CD4-positive, alpha-beta T cell treated with Interferon gamma for 1 hour (primary cell): ENCODE measurements at places on chromosomes 13 and 19.

- no peak for DNase-seq
Measured at GRCh38 chr19:4183967-4184717, 1.7 kb downstream of the ANKRD24 start.

DNA sequence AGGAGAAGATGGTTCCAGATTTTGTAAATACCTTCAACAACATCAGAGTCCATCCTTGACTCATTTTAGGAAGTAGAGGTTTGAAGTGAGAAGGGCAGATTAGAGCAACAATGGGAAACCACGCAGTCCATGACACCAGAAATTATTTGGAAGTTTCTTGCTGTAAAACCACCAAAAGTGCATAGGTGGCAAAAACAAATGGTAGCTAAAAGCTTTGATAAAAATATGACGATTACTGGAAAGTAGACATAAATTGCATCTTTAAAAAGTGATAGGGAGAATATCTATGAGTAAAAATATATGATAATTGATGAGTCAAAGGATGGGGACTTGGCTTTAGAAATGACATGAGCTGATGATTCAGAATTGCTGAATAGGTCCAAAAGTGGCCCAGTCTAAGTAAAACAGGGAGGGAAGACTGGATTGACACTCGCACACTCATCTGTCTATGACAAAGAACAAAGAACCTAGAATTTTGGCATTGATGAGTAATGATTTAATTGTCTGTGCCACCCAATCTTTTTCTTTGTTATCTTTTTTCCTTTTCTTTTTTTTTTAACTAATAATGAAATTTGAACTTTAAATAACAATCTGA lies 472.2 kb downstream of the MYO16 start:
- DNase-seq, result no peak

DNA sequence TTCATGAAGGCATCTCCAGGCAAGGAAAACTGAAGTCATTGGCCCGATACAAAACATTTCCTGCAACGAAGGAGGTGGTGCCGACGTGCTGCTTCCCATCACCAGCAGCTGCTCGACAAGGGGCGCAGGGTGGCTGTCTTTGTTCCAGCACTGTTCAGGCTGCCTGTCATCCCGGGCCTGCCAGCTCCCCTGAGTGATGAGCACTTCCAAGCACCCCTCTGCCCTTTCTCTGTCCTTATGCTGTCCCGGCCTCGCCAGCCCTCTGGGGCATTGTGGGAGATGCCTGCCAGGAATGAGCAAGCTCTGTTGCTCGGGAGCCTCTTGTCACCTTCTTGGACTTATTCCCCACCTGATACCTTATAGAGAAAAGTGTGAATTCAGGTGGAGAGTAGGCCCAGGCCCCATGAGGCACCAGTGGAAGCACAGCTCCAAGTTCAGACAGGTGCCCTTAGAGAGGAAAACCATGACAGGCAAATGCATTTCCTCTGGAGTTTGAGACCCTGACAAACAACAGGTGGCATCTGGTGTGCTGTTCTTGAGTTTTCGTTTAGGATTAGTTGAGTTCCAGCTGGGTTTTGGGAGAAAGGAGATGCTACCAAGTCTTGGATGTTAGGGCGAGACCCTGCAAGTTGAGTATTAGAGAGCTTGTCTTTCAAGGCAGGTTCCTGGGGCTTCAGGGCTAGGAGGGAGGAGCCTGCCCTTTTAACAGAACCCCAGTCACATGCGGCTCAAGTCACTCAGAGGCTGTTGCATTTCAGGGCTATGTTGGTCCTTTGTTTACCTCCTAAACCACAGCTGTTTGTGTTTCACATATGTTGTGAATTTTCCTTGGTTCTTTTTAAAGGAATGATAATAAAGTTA lies 21.4 kb downstream of the BBC3 start:
- no peak for DNase-seq

- DNase-seq, result no peak
Measured at GRCh38 chr13:32173881-32174280, 141.3 kb downstream of the ZAR1L start.

- DNase-seq, result no peak
Measured at GRCh38 chr19:5958074-5958850, 19.7 kb downstream of the RANBP3 start.

DNA sequence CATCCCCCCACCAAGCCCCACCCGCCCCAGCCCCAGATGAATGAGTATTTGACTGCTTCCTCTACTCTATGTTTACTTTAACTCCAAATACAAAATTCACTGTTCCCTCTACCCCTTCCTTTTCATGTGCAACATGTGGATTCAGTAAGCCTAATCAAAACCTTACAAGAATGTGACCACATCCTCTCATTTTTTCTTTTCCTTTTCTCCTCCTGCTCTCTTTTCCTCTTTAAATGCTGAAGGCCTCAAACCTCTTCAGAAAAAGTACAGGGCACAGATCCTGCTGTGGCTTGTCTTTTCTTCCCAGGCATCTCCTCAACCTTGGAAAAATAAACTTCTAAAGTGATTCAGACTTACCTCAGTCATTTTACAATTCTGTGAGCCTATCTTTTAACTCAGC lies 119.0 kb downstream of the MYCBP2 start:
- no peak for DNase-seq

- no peak for DNase-seq
Measured at GRCh38 chr19:3378352-3379150, 12.2 kb downstream of the NFIC start.

GRCh38 chr19:11821474-11822109 lies 7.5 kb downstream of the ZNF440 start:
- DNase-seq, result no peak

- no peak for DNase-seq
Measured at GRCh38 chr13:23325191-23325590, 108.3 kb downstream of the SACS start.

DNA sequence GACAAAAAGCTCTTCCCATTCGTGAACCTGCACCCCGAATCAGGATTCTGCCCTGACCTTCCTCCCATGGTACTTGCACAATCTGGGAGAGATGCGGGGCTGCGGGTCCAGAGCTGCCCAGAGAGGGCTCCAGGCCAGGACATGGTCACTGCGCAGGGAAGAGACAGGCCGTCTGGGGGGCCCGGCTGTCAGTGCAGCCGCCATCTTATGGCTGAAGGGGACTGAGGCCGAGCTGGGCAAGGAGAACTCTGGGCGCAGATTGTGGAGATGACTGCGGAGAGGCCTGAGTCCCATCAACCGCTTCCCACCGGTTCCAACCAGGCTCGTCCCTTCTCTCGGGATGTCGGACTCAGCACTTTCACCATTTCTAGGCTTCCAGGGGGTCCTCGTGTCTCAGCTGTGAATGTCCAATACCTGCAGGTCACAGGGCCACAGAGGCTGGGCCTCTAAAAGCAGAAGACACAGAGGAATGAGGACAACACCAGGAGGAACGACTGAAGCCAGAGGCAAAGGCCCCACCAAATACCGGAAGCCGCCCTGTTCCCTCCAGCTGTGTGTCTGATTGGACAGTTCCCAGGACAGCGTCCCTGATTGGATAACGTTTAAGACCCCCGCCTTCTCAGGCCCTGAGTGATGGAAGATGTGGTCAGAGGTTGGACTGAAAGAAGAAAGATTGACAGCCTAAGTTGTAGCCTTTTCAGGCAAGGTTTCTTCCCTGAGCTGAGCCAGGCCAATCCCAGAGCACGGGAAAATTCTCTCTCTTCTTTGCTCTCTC lies 117.1 kb upstream of the ZNF91 start:
- no peak for DNase-seq

DNA sequence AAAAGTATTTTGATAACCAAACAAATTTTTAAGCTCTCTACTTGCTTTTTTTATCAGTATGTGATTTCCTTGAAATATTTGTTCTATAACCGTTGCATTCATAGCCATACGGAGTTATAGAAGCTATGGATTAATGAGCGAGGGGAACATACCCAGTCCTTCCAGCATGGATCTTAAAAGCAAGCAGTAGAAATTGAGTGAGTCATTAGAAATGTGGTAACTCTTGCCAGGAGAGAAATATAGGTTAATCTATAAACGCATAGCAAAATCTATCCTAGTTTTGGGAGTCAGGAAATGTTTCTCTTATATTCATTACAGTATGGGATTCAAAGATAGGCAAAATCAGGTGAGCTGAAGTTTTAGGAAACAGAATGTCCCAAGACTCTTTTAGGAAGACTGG lies 507.4 kb downstream of the DACH1 start:
- DNase-seq, result no peak

DNA sequence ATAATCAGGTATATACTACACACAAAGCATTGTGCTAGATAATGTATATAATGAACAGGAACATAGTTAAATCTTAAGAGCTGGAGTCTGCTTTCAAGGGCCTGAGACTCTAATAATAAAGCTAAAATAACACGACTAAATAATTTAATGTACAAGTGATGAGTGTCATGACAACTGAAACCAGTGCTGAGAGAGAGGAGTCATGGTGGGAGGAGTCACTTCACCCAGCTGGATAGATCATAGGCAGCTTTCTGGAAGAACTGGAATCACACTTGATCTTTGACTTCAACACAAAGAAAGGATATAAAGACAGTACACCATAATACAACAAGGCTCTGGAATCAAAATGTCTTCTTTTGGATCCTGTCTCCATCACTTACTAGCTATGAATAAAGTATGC lies 7.1 kb downstream of the RBM26 start:
- DNase-seq, result no peak

GRCh38 chr19:40610396-40611064 lies 9.4 kb downstream of the LTBP4 start:
- DNase-seq, result peak; percentile 75

DNA sequence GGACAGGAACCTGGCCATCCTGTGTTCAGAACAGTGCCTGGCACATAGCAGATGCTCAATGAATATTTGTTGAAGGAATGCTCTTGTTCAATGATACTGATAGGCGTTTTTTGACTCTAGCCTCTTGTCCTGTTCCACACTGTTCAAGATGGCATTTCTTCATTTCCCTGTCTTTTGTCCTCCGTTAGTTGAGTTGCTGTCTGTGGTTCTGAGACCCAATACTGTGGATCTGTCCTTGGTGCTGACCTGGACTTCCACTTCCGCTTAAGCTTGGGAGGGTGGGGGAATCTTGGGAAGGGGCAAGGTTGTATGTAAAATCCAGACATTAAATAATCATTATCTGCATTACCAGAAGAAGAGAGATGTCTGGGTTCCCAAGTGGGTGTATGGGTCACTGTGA lies 8.3 kb upstream of the KCNN4 start:
- DNase-seq, result no peak

GRCh38 chr13:102751886-102752285 lies 21.7 kb downstream of the TEX30 start:
- DNase-seq, result no peak

GRCh38 chr13:52944697-52945096 lies 83.9 kb upstream of the OLFM4 start:
- no peak for DNase-seq

DNA sequence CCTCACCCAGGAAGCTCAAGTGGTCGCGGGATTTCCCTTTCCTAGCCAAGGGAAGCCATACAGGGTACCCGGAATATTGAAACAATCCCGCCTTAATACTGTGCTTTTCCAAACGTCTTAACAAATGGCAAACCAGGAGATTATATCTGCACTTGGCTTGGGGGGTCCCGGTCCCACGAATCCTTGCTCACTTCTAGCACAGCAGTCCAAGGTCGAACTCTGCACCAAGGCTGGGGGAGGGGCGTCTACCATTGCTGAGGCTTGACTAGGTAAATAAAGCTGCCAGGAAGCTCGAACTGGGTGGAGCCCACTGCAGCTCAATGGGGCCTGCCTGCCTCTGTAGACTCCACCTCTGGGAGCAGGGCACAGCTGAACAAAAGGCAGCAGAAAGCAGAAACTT lies 1644.8 kb downstream of the PCDH9 start:
- no peak for DNase-seq

- DNase-seq, result no peak
Measured at GRCh38 chr13:65868884-65869283, 1361.3 kb downstream of the PCDH9 start.

DNA sequence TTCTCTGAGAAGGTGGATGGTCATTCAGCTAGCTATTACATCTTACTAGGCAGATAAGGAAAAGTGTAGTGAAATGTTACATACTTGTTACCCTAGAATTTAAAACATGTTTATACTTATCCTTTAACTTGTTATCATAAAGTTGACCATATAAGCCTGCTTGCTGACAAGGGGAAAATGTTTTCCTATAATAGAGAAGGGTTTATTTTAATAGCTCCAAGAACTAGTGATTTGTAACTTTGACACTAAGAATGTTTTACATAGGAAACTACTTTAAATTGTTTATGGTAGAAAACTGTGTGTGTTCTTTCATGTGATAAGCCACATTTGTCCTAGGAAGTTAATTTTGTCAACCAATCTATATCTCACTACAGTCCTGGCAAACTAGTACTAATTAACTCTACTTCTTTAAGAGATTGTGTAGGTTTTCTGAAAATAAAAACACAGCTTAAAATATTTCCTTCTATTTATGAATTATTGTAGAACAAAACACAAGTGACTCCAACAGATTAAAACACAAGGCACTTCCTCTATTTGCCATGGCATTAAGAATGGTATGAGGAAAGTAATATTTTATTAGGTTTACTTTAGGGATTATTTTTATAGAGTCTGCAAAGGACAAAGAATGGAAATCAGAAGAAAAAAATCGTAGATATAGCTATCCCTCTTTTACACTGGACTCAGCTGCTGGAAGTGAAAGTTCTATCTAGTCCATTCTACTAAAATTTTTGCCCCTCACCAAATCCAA lies 233.3 kb upstream of the NBEA start:
- DNase-seq, result no peak

DNA sequence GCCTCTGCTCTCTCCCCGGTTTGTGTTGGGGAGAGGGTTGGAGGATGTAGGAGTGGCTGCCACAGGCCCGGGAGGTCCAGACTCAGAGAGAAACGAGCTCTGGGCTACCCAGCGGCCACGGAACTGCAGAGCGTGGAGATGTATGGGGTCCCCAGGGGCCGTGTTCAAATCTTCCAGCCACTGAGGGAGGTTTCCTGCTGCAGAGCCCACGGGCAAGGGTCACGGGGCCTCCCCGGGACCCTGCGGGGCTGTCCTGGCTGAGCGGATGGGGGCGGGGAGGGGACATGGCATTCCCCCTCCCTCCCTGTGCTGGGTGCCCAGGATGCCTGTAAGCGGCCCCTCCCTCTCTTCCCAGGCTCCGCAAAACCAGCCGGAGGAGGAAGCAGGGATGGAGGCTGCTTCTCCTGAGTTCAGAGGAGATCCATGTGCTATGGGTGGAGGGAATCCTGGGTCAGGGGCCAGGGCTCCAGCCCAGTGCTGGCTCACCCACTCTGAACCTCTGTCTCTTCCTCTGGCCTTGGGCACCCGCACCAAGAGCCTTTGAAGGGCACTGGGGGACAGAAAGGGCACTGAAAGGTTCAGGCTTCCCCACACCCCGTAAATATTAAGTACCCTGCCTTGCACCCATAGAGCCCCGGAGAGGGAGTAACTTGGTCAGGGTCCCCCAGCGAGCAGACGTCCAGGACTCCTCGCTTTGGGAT lies 22.6 kb downstream of the SMIM24 start:
- no peak for DNase-seq

- no peak for DNase-seq
Measured at GRCh38 chr13:31377946-31378345, 178.2 kb downstream of the B3GLCT start.

GRCh38 chr13:46039411-46040182 lies 12.9 kb downstream of the ZC3H13 start:
- DNase-seq, result no peak

GRCh38 chr13:93867481-93867880 lies 612.0 kb downstream of the DCT start:
- DNase-seq, result no peak

GRCh38 chr19:55091126-55091910 lies 15.6 kb downstream of the EPS8L1 start:
- DNase-seq, result no peak
